ENCODE measurements at places on chromosomes 12 and 14.

GRCh38 chr12:115672086-115672485, 605.4 kb downstream of the MED13L start:
- no peak for DNase-seq

GRCh38 chr14:96177766-96178375, 26.8 kb upstream of the BDKRB2 start:
- no peak for DNase-seq

- DNase-seq: peak; percentile 31
Observed at GRCh38 chr12:57744194-57744776, 554 bp upstream of the TSPAN31 start.

DNA sequence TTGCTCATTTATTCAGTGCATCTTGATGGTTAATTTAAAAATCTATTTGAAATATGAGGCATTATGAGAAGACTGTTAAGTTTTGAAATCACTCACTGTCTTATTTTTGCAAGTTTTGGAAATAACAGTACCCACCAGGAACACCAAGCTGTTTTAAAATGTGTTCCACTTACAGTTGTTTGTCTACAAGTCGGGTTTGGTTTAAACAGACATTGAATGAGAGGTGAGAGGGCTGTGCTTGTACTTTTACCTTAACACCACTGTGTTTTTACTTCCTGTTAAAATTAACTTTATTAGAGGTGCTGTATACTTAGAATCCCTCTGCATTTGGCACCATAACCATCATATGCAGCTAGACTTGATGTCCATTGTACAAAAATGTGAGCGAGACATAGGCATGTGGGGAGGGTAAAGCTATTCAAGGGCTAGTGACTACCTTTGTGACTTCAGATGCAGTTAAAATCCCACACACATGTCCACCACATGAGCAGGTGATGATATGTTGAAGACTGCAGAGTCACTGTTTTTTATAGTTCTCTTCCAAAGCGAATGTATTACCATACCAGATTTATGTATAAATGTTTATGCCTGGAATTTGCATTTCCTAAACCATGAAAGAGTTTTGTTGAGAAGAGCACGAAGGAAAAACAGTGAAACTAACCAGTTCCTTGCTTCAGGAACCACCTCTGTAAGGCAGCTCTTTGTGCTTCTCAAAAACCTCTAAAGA, 12.9 kb downstream of the ELK3 start:
- no peak for DNase-seq

GRCh38 chr14:68507544-68508081, 285.3 kb downstream of the ZFP36L1 start:
- no peak for DNase-seq

DNA sequence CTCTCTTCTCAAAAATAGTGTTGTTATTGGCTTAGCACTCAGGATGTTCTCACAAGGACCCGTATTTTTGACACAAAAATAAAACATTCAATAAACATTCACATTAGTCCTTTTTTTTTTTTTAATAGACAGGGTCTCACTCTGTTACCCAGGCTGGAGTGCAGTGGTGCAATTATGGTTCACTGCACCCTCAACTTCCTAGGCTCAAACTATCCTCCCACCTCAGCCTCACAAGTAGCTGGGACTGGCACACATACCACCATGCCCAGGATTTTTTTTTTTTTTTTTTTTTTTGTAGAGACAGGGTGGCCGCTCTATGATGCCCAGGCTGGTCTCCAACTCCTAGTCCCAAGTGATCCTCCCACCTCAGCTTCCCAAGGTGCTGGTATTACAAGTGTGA, 27.0 kb downstream of the PPP1R13B start:
- DNase-seq: no peak

- DNase-seq: no peak
Observed at GRCh38 chr12:112928978-112929377, 9.3 kb upstream of the OAS3 start.

- no peak for DNase-seq
Observed at GRCh38 chr14:106094654-106095189, 568.3 kb downstream of the TMEM121 start.

DNA sequence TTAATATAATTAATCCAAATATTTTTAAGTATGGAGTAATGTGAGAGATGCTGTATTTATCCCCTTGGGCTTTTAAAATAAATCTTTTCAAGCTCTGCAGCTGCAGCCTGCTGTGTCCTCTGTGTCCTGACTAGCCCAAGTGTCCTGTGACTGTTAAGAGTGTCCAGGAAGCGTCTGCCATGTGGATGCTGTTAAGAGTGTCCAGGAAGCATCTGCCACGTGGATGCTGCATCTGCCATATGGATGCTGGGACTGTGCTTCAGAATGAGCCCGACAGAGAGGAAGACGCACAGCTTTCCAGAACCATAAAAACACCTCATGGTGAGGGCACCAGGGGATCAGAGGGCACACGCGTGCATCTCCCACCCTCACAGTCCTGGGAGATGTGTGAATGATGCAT, 307.2 kb downstream of the ADGRD1 start:
- no peak for DNase-seq

GRCh38 chr14:46344327-46344937, 307.1 kb downstream of the RPL10L start:
- no peak for DNase-seq

DNA sequence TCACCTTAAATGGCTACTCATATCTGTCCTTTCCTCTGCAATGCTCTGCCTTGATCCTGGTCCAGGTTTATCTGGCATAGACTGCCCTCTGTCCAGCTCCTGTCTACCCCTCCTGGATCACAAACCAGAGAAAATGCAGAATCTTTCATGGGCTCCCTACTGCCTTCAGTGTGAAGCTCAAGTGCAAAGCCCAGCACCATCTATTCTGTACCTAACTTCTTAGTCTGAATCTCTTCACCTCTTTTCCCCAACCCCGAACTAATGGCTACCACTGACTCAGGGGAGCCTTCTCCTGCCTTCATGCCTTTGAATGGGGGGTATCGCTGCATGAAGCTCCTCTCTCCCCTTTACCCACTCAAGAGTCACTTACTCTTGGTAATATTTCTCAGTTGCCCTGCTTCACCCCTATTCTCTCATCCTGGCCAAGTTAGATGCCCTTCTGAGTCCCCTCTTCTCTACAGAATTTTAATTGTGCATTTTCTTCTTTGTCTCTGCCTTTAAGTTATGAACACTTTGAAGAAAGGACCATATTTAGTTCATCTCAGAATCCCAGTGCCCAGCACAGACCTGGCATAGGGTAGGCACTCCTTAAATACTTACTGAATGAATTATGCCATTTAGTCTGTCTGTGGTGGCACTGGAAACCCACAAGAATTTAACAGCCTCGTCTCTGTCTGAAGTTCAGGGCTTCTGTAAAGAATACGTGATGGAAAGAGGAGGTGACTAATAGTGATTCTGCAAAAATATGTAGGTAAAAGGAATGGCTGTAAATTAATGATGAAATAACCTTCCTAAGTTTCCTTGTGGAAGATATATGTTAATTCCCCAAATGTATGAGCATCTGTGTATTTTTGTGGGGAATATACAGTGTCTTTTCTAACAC, 191.3 kb upstream of the AMIGO2 start:
- no peak for DNase-seq

DNA sequence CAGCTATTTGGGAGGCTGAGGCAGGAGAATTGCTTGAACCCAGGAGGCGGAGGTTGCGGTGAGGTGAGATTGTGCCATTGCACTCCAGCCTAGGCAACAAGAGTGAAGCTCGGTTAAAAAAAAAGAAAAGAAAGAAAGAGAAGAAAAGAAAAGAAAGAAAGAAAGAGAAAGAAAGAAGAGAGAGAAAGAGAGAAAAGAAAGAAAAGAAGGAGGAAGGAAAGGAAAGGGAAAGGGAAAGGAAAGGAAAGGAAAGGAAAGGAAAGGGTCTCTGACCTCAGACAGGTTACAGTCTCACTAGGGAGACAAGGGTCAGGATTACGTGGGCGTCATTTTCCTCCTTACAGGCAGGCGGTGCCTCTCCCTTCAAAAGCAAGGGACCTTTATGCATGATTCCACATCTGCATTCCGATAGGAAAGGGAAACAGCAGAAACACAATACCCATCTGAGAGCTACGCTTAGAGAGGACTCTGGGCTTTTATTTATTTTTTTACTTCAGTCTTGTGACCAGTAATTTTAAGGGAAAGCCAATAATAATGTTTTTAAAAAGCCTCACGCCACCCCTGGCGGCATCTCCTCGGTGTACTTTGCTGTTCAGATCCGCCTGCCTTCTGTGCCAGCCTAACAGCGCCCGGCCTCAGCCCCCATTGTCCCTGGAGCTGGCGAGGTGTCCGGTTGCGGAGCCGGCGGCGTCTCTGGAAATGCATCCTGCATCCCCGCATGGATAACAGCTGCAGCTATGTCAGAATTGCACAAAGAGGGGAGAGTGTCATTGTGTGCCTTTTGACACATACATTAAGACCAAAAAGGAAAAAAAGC, 945 bp upstream of the HIP1R start:
- no peak for DNase-seq

GRCh38 chr14:105053421-105053820, 11.8 kb downstream of the GPR132 start:
- DNase-seq: no peak

GRCh38 chr12:51082561-51083125, 753 bp downstream of the CSRNP2 start:
- no peak for DNase-seq

GRCh38 chr14:55671641-55672040, 91.6 kb downstream of the KTN1 start:
- no peak for DNase-seq

GRCh38 chr14:56855891-56856461, 45.7 kb upstream of the OTX2 start:
- no peak for DNase-seq

DNA sequence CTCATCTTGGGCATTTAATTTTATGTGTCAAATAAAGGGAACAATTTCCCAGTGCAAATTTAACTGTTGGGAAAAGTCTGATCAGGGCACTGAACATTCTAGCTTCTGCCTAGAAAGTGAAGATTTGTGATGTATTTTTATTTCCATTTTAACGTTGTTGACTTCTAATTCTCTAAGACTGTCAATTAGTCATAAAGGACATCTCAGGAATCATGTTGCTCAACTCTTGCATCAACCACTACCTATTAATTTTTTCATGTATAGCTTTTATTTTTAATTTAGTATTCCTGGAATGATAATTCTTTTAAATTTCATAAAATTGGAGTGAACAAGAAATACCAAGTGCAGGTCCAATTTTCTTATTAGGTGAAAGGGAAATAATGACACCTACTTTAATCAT, 87.9 kb upstream of the METAP2 start:
- no peak for DNase-seq

DNA sequence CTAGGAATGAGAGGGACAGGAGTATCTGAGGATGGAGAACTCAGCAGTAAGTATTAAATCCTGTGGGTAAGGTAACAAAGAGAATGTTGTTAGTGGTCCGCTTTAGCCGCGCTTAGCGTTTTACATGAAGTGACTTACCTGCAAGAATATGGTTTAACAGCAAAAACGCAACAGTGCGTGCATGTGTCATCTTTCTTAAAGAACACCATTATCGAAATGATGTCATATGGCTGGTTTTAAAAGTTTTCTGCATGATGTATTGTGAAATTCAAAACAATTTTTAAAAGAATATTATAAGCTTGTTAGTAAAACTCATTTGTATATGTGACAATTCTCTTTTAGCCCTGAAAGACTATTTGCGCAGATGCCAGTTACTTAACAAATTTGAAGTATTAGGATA, 1.7 kb downstream of the LEMD3 start:
- DNase-seq: no peak

GRCh38 chr12:45049912-45050750, 768 bp downstream of the DBX2 start:
- DNase-seq: no peak

GRCh38 chr12:30859226-30859625, 67.3 kb upstream of the TSPAN11 start:
- no peak for DNase-seq

DNA sequence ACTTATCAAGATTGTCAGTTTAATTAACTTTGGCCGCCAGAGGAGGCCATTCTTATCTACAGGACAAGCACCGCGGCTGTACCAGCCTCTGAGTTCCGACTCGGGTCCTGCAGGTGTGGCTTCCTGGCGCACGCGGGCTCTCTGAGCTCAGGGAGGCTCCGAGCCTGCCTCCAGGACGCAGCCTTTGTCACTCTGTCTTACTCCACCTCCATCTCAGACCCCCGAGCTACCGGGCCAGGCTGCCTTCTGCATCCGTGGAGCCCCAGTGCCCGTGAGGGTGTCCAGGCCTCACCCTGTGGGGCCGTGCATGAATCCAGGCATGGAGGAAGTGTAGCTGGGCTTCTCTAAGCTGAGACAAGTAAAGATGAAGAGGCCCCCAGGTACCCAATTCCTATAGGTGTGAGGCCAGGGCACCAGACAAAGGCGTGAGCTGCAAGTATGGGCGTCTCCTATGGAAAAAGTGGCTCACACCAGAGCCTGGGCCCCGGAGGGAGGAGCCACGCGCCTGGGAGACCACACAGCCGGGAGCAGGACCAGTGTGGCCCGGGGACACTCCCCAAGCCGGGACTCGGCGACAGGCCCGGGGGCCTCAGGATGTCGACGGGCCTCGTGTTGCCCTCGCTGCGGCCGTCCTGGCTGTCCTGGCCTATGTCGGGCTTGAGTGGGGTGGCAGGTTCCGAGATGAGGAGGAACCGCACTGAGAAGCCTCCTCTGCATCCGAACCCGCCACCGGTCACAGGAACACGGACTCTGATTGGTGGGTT, 42.8 kb downstream of the NOC4L start:
- no peak for DNase-seq

- no peak for DNase-seq
Observed at GRCh38 chr12:52190860-52191729, 719 bp downstream of the KRT80 start.

DNA sequence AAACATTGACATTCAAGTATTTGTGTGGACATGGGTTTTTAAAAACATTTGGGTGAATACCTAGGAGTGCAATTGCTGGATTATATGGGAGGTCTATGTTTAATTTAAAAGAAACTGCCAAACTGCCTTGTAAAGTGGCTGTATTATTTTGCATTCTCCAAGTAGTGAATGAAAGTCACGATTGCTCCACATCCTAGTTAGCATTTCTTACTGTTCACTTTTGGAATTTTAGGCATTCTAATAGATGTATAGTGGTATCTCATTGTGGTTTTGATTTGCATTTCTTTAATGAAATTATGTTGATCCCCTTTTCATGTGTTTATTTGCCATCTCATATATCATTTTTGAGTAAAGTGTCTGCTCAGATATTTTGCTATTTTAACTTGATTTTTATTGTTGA, 159.5 kb downstream of the FOXG1 start:
- no peak for DNase-seq

GRCh38 chr14:80988735-80989429, 33.5 kb downstream of the TSHR start:
- no peak for DNase-seq

DNA sequence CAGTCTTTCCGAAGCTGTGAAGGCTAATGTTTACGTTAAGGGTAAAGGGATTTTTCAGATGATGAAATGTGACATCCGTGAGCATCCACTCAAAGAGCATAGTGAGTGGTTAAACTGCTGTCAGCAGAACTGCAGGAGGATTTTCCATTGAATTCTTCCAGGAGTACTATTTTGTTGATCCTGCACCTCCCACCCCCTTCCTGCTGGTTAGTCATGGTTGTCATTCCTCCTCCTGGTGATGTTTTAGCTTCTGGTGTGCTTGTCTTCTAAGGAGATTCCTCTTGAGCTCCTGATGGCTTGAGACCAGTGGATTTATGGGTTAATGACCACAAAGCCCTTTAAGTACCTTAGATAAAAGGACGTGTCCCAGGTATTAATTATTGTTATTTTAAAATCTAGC, 2.4 kb upstream of the GPRC5D start:
- DNase-seq: no peak
